ENCODE measurements at places on chromosomes 7 and 10.

DNA sequence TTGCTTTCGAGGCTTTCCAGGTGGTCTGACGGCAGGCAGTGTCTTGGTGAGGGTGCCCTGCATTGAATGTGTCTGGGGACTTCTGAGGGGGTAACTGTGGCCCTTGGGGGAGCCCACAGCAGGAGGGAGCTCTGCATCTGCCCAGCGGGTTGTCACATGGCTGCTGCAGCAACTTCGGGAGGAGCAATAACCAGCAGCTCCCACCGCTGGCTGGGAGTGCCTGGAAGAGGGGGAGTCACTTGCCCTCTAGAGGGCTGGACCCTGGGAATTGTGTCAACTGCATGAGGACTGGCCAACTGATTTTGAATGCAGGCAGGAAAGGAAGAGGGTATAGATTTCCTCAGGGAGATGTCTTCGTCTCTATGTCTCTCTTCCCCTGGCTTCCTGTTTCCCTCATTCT, 26.4 kb downstream of the C10orf120 start:
- no peak for DNase-seq

- no peak for DNase-seq
These were observed at the start of gene BICC1 for GRCh38 chr10:58512491-58513187. Gene BICC1, plus strand, starts transcription at chr10:58512872. Its CDS starts 272 bp downstream, at chr10:58513144.

GRCh38 chr10:28686835-28687682, 9.7 kb downstream of the BAMBI start:
- DNase-seq, result peak; percentile 16

DNA sequence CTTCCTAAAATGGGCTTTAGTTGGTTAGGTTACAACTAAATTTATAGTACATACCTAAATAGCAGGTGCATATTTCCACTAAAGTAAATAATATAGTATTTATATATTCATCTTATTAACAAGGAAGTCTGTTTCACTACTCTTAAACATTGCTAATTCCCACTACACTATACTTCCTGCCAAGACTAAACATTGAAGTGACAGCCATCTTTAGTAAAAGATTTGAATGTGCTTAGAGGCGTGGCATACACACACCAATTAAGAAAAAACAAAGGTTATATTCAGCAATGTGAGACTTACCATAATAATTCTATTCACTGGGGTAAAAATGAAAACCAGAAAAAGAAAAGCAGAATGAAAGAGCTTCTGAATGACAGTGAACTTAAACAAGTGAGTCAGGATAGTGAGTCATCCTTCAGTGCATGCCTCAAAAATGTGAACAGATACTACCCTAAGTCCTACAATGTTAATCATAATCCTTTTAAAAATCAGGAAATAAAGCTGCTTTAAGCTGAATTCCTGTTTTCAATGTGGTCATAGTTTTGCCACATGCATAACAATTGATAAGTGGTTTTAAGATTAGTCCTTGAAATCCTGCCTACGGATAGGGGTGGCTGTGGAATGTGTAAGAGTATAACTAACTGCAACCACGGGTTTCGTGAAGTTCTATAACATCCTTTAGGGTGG, 59.4 kb downstream of the USP6NL start:
- DNase-seq, result peak; percentile 81

- DNase-seq, result no peak
These were observed 5.5 kb upstream of the STEAP4 start for GRCh38 chr7:88312061-88312663.

GRCh38 chr10:62688971-62689700, 115.4 kb upstream of the ADO start:
- DNase-seq, result no peak

DNA sequence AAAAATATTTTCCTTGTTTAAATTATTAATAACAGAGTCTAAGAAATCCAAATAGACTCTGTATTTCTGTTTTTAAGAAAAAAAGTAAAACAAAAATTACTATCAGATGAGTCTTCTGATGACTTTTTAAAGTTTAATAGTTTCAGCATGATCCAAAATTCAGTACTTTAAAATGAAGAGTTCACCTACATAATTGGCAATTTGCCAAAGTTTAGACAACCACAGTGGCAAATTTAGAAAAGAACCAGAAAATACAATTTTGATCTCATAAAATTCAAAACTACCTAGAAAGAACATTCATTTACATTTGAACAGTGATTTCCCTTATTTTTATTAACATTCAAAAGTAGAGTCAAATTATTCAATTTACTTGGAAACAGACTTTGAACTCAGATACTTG, 56.1 kb downstream of the AGMO start:
- DNase-seq, result no peak

DNA sequence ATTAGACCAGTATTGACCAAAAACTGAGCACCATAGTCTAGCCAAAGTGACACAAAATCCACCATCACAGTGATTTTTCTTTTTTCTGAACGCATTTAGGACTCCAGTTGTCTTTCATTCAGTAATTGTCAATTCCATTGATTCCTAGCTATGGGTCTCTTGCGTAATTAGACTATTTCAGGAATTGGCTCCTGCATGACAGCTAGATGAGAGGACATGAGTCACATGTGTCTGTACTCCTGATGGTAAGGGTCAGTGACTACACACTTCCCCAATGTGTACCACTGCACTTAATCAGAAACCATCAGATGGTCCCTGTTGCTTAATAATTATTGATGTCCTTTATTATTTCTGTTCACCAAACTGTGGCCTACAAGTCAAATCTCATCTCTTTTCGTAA, 469.5 kb downstream of the POM121L12 start:
- no peak for DNase-seq

GRCh38 chr7:40134428-40135316, at the start of the genes MPLKIP and SUGCT:
Gene MPLKIP, minus strand, starts transcription at chr7:40134622. Its CDS starts 55 bp downstream, at chr7:40134567.
Gene SUGCT, plus strand, starts transcription at chr7:40135005.
- peak; percentile 54 for DNase-seq

DNA sequence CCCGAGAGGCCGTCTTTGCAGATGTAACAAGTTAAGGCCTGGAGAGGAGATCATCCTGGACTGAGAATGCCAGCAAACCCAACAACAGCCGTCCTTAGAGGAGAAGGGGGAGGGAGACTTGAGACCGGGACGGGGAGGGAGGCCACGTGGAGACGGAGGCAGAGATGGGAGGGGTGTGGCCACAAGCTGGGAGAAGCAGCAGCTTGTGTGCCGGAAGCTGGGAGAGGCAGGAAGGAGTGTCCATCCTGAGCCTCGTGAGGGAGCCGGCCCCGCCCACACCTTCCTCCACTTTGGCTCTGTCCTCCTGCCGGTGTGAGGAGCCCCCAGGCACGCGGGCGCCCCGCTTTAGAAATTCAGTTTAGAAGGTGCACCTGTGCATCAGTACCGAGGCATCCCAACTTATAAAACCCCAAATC, 95.7 kb downstream of the DNAJB6 start:
- DNase-seq, result no peak

DNA sequence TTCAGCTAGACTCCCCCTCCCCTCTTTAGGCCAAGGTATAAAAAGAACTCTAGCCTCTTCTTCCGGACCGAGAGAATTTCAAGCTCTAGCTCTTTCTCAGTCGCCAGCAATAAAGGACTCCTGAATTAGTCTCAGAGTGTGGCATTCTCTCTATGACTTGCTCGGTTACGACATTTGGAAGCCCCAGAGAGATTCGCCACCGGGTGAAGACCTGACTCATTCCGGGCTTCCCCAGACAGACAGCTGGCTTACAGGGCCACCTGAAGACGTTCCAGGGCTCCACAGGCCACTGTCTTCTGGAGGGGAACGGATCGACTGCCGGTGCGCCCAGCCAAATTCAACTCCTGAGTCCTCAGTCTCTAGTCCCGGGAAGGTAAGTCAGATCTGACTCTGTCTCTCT, at the start of gene AKR1B15:
AKR1B15 (plus strand) TSS at position 234 of the 400 bp plus-strand sequence. CDS start 15,510 bp downstream, outside the sequence.
- DNase-seq, result no peak

DNA sequence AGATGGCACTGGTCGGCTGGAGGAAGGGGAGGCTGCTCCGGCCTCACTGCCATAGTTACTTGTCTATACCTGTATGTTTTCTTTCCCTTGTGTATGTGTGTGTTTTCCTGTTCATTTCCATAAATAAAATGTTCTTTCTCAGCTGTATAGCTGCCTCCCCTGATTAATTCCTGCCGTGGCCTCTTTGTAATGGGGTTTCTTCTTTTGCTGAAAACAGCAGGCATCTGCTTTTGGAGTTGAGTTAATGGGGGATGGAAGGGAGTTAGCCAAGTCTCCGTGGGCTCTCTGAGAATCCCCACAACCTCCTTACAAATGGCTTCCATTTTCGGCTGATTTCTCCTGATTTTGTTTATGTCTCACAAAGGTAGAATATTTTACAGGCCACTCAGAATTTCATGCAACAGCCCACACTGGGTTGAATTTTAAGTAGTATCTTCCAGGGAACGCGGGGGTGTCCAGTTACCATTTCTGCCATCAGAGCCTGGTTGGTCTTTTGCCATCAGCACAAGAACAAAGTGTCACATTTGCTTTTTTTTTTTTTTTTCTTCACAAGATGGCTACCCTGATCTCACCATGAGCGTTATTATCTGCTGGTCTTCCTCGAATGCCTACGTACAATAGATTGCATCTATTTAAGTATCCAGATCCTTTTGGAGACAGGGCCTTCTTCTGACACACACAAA, 88.1 kb upstream of the NRP1 start:
- no peak for DNase-seq

- DNase-seq, result no peak
These were observed 54.0 kb upstream of the LRRC18 start for GRCh38 chr10:48993627-48994026.

DNA sequence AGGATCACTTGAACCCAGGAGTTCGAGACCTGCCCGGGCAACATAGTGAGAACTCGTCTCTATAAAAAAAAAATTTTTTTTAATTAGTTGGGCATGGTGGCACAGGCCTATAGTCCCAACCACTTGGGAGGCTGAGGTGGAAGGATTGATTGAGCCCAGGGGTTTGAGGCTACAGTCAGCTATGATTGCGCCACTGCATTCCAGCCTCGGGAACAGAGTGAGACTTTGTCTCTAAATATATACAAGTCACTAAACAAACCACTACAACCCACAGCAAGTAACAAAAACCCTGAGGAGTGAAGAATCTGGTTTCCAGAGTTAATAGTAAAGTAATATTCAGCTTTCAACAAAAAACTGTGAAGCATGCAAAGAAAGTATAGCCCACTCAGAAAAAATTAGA, 32.7 kb upstream of the HHEX start:
- DNase-seq, result no peak

DNA sequence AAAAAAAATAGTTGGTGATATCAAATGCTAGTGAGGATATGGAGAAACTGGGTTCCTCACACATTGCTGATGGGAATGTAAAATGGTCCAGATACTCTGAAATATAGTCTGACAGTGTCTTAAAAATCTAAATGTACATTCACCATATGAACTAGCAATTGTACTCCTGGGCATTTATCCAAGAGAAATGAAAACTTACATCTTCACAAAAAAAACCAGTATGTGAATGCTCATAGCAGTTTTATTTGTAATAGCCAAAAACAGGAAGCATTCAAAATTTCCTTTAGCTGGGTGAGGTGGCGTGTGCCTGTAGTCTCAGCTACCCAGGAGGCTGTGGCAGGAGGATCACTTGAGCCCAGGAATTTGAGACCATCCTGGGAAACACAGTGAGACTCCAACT, 2.1 kb upstream of the SSC4D start:
- DNase-seq, result no peak

DNA sequence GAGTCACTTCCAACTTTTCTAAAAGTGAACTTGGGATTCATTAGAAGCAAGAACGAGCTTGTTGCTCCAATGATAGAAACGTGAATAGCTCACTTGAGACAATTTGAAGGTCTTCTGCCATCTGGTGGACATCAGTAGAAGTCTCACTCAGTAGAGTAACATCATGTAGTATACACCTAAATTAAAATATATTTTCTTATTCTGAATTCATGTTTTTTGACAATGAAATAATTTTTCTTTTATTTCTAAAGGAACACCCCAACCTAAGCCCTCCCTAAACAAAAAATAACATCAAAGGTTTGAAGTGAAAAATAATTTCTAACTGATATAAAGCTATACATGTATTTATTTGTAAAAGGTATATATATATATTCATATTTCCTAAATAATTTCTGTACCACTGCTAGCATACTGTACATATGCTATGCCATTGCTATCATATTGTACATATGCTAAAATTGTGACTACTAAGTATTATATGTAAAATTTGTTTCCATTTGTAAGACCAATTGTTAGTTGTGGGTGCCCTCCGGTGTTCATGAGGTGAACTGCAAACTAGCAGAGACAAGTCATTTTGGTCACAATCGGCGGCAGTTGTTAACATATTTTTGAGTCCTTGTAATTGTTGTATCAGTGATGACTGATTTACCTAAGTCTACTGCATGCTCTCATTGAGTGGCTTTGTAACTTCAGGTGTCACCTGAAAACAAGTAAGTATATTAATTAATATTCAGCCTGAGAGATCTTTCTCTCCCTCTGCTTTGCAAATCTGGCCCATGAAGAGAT, 121.9 kb downstream of the PTPRZ1 start:
- peak; percentile 47 for DNase-seq

- DNase-seq, result no peak
These were observed 156.7 kb upstream of the BET1 start for GRCh38 chr7:94160719-94161435.

- no peak for DNase-seq
These were observed 92.4 kb downstream of the CTTNBP2 start for GRCh38 chr7:117780832-117781231.

GRCh38 chr7:11427686-11428273, 404.2 kb downstream of the THSD7A start:
- peak; percentile 5 for DNase-seq

DNA sequence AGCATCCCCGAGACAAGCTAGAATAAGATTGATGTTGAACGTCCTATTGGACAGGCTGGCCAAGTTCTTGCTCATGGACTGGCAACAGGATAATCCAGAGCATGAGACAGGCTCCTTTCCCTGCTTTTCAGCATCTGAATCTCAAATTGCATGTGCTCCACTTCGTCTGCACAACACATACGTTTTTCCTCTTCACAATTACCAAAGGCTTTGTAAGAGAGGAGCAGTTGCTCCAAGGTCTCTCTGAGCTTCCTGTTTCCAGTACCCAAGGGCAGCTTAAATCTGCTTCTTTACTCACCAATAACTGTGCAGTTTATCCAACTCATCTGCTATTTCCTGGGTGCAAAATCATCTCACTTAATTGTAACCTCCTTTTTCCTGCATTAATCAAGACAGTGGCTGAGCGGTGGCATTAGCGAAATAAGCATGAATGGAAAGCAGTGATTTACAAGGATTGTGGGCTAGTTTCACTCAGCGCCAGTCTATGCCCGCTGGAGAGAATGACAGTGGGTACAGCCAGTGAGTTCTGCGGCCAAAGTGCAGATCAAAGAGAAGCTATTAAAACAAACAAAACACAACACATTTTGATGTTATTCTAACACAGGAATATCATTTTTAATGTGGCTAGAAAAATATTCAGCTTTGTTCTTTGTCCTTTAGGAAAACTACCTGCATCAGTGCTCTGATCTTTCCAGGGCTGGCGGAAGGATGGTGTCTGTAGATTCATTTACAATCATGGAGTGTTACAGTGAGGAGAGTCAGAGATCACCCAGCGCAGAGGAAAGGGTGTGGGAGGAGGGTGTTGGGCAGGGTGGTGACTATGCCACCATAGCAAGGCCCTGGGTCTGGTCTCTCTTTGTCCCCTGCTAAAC, 79.8 kb downstream of the CHN2 start:
- no peak for DNase-seq

GRCh38 chr7:101395376-101395775, 32.7 kb downstream of the COL26A1 start:
- no peak for DNase-seq
